ENCODE measurements at places on chromosomes 3 and 15.

GRCh38 chr15:90708516-90708915 lies 8.6 kb upstream of the BLM start:
- DNase-seq: no peak

DNA sequence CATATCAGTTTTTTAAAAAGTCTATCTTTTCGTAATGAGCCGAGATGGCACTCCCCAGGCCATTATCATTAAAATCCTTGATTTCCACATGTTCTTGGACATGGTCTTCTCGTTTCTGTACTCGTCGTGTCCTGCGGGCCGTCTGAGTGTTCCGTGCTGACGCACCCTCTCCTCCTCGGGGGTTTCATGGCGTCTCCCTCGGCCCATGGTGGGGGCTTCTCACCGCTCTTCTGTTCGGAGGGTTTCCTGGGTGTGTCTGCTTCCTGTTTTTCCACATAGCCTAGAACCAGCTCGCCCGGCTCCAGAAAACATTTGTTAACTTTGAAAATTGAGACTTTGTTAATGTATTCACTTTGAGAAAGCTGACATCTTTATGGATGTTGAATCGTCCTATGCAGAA lies 92.7 kb downstream of the VGLL4 start:
- DNase-seq: no peak

DNA sequence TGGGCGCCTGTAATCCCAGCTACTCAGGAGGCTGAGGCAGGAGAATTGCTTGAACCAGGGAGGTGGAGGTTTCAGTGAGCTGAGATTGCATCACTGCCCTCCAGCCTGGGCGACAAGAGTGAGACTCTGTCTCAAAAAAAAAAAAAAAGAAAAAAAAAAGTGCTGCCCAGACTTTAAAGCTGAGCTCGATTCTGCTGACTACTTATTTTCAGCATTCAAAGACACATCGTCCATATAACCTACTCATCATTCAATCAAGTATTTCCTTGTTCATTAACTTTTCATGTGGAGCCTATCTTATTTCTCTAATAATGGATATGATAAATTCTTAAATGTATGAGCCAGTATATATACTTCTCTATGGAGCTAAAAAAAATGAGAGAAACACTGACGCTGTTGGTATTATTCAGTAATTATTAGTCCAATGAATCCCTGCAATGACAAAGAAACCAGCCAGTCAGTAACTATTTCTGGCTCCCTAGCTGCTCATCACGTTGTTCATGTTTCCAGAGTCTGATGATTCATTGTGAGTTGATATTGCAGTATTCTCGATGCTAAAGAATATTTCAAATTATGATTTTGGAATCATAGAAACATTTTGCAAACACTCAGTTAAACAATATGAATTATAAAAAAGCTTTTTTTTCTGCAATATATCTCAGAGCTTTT lies 111.9 kb downstream of the RAP2B start:
- no peak for DNase-seq

DNA sequence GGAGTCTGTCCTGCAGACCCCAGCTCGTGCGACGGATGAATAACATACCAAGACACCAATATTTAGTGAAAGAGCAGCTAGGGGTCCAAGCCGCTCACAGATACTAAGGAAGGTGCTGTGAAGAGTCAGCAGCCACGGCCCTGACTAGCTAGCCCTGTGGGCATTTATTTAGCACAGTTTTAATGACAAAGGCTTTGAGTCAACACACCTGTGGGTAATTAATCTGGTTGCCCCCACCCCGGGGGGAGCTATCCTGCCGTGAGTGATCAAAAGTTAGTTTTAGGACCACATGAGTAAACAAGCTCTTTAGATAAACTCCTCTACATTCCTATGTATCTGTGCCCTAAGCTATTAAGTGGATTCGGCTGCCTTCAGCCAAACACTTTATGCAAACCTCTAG lies 18.7 kb downstream of the CAPN3 start:
- no peak for DNase-seq

- no peak for DNase-seq
Observed at GRCh38 chr3:115217678-115218451, 70.8 kb upstream of the ZBTB20 start.

GRCh38 chr15:82298520-82298919 lies 35.9 kb downstream of the SAXO2 start:
- no peak for DNase-seq

- DNase-seq: no peak
Observed at GRCh38 chr3:31027191-31027761, 132.8 kb upstream of the GADL1 start.

- no peak for DNase-seq
Observed at GRCh38 chr15:83657549-83657948, 3.6 kb downstream of the ADAMTSL3 start.

GRCh38 chr3:109057056-109057455 lies 60.9 kb downstream of the MORC1 start:
- no peak for DNase-seq

DNA sequence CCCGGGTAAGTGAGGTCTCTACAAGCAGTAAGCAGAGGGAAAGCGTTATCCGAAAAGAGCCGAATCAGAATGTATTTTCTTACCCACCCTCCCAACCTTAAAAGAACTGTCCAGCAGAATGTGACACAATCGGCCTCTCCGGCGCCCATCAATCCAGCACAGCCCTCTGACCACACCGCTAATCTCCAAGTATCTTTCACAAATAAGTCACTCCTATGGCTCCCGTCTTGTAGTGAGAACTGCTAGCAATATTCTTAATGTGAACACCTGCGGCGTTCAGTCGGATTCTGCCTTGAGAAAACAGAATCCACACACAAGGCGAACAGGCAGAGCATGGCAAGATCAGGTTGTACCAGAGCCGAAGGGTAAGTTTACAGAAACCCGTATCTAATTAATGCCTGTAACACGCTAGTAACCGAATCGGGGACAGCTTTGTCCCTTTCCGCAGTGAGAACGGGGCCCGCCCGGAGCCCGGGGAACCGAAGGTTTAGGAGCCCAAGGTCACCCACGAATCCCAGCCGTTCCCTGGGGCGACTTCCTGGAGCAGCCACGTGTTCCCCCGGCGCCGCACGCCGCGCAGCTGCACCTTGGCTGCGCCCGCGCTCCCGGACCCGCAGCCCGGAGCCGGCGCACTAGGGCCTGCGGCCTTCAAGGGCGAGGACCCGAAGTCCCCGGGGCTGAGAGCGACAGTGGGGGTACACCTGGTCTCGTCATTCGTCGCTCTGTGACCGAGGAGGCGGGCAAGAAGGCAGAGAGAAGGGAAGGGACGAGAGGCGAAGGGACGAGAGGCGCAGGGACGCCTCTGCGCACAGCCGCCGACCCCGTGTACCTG lies 672 bp downstream of the TFRC start:
- DNase-seq: no peak

- DNase-seq: peak; percentile 47
Observed at GRCh38 chr15:69713726-69714559, 261.3 kb downstream of the RPLP1 start.

GRCh38 chr3:72461787-72462186 lies 386.5 kb downstream of the SHQ1 start:
- no peak for DNase-seq

GRCh38 chr15:99963096-99963825 lies 230.0 kb upstream of the LYSMD4 start:
- DNase-seq: no peak

DNA sequence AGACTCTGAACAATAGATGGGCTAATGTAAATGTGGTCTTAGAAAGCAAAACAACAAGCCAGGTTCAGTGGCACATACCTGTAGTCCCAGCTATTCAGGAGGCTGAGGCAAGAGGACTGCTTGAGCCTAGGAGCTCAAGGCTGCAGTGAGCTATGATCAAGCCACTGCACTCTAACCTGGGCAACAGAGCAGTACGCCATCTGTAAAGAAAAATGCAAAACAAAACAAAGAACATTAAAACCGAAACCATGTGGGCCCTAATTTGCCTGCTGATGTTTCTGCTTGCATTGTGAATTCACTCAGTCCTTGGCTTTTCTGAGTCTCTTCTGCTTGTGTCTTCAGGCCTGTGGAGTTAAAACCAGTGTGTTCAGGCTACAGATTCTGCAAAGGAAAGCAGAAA lies 56.7 kb downstream of the CCNL1 start:
- DNase-seq: no peak

- DNase-seq: no peak
Observed at GRCh38 chr3:130787422-130788068, 40.9 kb upstream of the PIK3R4 start.

- DNase-seq: no peak
Observed at GRCh38 chr3:149634573-149634972, 23.3 kb downstream of the WWTR1 start.

DNA sequence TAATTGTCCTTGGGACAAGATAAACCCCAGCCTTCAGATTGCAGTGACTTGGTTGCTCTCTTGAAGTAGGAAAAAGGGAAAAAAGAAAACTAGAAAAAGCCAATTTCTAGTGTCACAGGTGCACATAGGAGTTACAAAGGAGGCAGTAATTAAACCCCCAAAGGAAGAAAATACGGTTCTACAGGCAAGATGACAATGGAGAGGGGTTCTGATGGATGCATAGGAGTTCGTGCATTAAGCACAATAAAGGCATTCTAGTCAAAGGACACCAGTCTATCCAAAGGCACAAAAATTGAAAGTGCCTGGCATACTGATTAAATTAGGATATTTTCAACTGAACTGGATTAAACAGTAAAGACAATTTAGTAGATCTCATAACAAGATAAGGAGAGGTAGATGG lies 31.6 kb upstream of the MTMR14 start:
- DNase-seq: no peak

DNA sequence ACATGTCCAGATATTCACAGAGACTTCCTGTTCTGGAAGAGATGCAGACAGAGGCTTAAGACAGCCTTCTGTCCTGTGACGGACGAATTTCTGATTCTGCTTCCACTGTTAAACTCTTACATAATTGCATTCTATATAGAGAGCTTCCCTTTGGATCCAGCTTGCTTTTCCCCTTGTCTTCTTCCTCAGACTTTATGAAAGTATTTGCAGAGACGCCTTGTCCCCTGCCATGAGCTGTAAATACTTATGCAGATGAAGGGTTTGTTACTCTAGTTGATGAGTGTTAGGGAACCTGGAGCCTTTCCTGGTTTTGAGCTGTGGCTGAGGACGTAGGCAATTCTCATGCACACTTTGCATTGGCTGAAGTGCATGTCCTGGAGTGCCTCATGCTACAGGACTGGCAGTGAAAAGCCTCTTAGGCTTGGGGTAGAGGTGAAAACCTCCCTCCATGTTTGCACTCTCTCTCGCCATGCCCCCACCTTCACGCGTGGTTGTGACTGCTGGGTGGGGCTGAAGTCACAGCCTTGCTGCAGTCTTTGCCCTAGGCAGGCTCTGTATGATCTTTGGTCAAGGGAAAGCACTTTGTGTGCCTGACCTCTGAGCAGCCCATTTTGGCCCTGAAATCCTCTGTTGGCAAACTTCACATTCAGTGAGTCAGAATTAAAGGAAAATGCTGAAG lies 286.6 kb downstream of the PTPRG start:
- DNase-seq: no peak

GRCh38 chr15:97966246-97966645 lies 5.7 kb downstream of the ARRDC4 start:
- no peak for DNase-seq

DNA sequence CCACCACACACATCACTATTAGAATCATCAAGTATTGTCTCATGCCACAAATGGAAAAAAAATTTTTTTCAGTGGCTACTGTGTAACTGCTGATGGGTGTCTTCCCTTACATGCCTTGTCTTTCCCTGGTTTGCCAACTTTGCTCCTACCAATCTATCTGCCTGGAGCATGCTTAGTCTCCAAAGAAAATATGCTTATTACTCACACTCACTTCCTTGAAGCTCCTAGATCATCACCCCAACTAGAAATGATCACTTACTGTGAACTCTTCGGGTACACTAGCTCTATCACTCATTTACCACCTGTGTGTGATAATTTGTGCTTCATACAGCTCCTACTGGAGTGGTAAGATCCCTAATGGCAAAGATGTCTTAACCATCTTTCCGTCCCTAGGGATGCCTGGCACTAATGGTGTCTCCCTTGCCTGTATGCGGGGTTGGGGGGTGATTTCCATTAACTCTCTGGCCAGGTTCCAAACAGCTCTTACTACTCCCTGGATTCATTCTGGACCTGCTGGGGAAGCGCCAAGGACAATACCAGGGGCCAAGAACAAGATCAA lies 799 bp downstream of the VPS33B start:
- DNase-seq: no peak

- no peak for DNase-seq
Observed at GRCh38 chr3:11634081-11634635, 9.6 kb downstream of the VGLL4 start.

GRCh38 chr3:183006396-183007002 lies 26.2 kb upstream of the DCUN1D1 start:
- no peak for DNase-seq

Measured in hematopoietic multipotent progenitor cell (in vitro differentiated cells).